ENCODE measurements at places on chromosomes 11 and 22. TPM values are rescaled to one million over a fixed set of nuclear protein-coding genes. Genes with fewer than 3 reads are reported as not detected.

The CABP4 gene
- not detected for total RNA-seq

The CRYBB3 gene
- not detected for total RNA-seq

The RAB3IL1 gene
- total RNA-seq = 3.5 TPM

The OR52B6 gene
- total RNA-seq = not detected

The MRGPRE gene
- total RNA-seq = not detected

The GSTT2B gene
- total RNA-seq = 9.5 TPM

The BIRC3 gene
- 0.47 TPM for total RNA-seq

The DBX1 gene
- total RNA-seq = not detected

The ANAPC15 gene
- 37.6 TPM for total RNA-seq

The GGTLC3 gene
- total RNA-seq = not detected

The MMP20 gene
- not detected for total RNA-seq
